ENCODE measurements at places on chromosomes 12 and 14.
A peak's percentile ranks its signal among the peaks of the same experiment; 100 is the strongest.

- DNase-seq: no peak
These were observed 34.6 kb downstream of the P2RX7 start for GRCh38 chr12:121167232-121167820.

DNA sequence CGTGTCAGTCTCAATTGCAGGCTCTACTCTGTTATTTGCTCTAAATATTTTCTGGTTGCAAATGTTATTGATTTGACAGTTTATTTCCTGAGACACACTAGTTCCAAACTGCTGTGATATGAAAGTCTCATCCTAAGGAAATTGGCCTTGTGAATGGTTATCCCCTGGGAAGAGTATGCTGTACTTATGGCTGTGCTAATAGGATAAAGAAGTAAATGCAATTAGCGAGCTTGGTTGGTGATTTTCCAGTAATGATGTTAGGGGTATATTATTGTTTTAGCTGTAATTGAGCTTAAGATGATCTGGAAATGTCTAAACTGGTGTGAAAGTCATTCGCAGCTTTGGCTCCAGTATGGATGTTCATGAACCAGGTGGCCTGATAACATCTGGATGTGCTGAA, 197.9 kb downstream of the SUDS3 start:
- DNase-seq: no peak

- DNase-seq: no peak
These were observed 12.5 kb downstream of the IFNG-AS1 start for GRCh38 chr12:68001486-68002466.

DNA sequence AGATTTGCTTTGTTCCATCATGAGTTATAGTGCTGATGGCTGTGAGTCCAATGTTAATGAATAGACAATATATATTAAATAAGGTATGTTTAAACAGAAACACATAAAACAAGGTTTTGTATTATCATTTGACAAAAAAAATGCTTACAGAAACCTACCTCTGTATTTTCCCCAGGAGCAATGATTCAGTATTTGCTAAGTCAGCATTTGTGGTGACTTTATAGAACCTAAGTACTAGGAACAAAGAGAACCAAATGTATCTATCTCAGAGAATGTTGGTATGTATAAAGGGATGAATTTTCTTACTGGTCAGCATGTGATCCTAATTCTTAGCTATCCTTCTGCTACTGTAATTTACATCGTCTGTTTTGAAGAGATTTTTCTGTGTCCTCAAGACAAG, 421.5 kb upstream of the SEL1L start:
- DNase-seq: no peak

- peak; percentile 59 for DNase-seq
These were observed 240.1 kb upstream of the OR4E1 start for GRCh38 chr14:21913759-21914158.

DNA sequence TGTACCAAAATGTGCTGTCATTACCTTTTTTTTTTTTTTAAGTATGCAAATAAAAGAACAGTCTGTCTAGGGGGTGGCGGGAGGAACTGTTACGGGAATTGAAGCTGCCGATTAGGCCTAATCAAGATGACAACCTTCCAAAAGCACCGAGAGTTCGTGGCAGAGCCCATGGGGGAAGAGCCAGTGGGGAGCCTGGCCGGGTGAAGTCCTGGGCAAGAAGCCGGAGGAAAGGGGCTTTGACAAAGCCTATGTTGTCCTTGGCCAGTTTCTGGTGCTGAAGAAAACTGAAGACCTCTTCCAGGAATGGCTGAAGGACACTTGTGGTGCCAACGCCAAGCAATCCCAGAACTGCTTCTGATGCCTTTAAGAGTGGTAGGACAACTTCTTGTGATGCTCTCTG, 42.6 kb downstream of the ACTN1 start:
- DNase-seq: no peak

DNA sequence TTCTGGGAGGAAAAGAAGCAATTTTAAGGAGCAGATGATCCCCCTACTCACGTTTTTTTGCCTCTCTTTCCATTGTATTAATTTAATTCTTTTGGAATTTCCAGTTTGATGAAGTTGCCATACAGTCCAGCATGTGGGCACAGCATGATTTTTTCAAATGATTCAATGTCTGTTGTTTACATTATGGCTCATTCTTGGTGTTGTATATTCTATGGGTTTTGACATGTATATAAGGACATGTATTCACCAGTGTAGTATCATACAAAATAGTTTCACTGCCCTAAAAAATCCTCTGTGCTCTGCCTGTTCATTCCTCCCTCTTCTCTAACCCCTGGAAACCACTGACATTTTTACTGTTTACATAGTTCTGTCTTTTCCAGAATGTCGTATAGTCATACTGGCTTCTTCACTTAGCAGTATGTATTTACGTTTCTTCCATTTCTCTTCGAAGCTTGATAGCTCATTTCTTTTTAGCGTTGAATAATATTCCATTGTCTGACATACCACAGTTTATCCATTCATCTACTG, 13.3 kb upstream of the KLHDC2 start:
- DNase-seq: no peak

- no peak for DNase-seq
These were observed 1095.7 kb downstream of the AACS start for GRCh38 chr12:126160912-126161311.

- DNase-seq: no peak
These were observed 21.9 kb downstream of the RNFT2 start for GRCh38 chr12:116759783-116760621.

DNA sequence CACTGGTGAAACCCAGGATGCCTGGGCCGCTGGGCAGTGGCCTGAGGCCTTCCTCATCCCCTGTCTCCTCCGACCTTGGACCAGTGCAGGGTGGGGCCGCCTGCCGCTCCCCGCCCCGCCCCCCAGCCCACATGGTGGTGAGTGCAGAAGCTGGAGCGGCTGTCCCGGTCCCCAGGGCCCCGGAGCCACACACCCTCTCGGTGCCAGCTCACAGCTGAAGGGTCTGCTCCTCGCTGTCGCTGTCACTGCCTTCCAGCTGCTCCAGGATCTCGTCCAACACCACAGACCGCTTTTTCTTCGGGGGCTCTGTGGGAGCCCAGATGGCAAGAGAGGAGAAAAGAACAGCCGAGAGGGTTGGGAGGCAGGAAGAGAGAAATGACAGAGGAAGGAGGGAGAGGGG, 143.1 kb downstream of the RBM19 start:
- DNase-seq: no peak

- DNase-seq: no peak
These were observed 1.2 kb downstream of the CCDC92 start for GRCh38 chr12:123971449-123971769.

- no peak for DNase-seq
These were observed 5.4 kb upstream of the TBX3 start for GRCh38 chr12:114689075-114689994.

GRCh38 chr14:105072381-105072861, 7.2 kb upstream of the GPR132 start:
- no peak for DNase-seq

DNA sequence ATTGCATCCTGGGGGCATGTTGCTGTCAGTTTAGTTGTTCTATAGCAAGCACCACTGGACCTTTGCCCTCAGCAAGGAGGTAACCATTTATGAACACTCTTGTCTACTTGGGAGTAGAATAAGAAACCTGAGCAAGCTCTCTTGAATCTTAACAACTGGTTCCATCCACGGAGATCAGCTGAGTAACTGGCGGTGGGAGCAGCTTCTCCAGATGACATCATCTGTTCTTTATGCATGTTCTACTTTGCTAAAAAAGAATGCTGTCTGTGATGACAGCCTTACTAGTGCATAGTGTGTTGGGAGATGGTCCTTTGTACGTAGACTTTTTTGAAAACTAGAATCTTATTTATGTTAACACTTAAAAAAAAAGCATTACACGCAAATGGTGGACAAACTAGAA, 17.7 kb downstream of the SLC4A8 start:
- DNase-seq: no peak

- peak; percentile 52 for DNase-seq
These were observed 180.8 kb downstream of the EFCAB11 start for GRCh38 chr14:89773644-89774316.
